Activated CD4-positive, alpha-beta memory T cell treated with anti-CD3 and anti-CD28 coated beads for 36 hours (primary cell): ENCODE measurements at places on chromosomes 11 and 22. TPM values are rescaled to one million over a fixed set of nuclear protein-coding genes. Genes with fewer than 3 reads are reported as not detected.
A peak's percentile ranks its signal among the peaks of the same experiment; 100 is the strongest.

KLHL35 gene
- total RNA-seq: 0.12 TPM

SGSM1 gene
- 0.29 TPM for total RNA-seq

CST6 gene
- total RNA-seq: not detected

SLCO2B1 gene
- not detected for total RNA-seq

DRD2 gene
- total RNA-seq: not detected

PYGM gene
- 0.94 TPM for total RNA-seq

RBM14 gene
- 114 TPM for total RNA-seq

DNA sequence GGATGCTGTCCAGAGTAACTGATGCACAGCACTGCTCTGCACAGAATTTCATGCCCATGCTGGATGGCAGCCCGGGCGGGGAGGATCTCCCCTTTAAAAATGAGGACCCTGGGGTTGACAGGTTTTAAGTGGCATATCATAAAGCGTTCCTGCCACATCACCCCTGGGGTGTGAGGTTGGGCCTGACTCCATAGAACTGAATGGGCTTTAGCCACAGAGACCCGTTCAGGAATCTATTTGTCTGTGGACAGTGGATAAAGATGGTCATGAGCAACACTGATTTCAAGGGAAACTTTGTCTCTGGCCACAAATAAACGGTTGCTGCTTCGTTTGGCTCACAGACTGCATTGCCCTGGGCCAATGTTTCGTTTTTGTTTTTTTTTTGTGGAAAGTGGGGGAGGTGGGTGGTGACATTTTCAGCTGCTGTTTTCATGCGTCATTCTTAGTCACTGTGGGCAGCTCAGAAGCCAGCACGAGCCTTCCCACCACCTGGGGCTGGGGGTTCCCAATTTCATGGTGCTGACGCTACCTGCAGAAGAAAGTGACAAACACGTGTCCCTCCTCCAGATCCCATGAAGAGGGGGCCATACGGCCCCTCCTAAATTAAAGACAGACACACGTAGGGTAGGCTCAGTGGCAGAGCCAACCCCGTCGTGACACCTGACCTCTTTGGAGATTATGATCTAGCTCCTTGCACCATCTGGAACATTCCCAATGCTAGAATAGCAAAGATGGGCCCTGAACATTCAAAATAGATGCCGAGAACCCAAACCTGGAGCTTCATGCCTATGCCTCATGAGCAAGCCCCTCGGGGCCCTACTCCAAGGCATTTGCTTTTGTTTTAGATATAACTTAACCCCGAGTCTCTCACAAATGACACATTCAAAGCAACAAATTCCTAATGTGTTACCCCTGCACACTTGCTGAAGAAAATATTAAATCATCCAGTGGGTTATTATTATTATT lies 54.8 kb upstream of the PHF21B start:
- peak overlapping the region; percentile 24 for H3K27ac ChIP-seq
- H3K4me1 ChIP-seq: peaks cover 16% of the 10 kb centered on the region
- H3K36me3 ChIP-seq: no peaks in the 10 kb centered on the region
- peak; percentile 85 for DNase-seq
- H3K27me3 ChIP-seq: peaks cover 13% of the 10 kb centered on the region
- H3K4me3 ChIP-seq: no peak overlapping the region

DNA sequence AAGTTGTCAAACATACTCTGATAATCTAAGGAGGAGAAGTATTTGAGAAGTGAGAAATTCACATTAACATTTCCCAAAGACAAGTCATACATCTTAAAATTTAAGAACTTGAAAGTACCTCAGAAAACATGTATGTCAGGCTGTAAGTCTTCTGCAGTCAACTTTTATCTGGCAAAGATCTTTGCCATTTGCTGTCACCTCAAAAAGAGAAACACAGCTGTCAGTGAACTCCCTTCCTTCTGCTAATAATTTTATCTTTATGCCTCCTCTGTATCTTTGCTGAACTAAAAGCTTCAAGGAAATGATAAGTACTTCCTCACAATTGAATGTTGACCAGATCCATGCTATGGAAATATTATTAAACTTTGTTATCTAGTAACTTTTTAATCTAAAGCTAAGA lies 18.7 kb downstream of the TTC17 start:
- peaks cover 17% of the 10 kb centered on the region for H3K4me1 ChIP-seq
- H3K36me3 ChIP-seq: peaks cover 15% of the 10 kb centered on the region
- H3K27me3 ChIP-seq: no peaks in the 10 kb centered on the region
- DNase-seq: no peak

GRCh38 chr11:123386796-123387510 lies 43.1 kb upstream of the GRAMD1B start:
- H3K4me3 ChIP-seq: no peak overlapping the region
- H3K4me1 ChIP-seq: peaks cover 4% of the 10 kb centered on the region
- DNase-seq: no peak
- H3K36me3 ChIP-seq: no peaks in the 10 kb centered on the region

- no peak overlapping the region for H3K27ac ChIP-seq
- H3K36me3 ChIP-seq: no peaks in the 10 kb centered on the region
- DNase-seq: no peak
- H3K27me3 ChIP-seq: peaks cover 9% of the 10 kb centered on the region
- no peaks in the 10 kb centered on the region for H3K4me1 ChIP-seq
These were observed 49.9 kb upstream of the SEPTIN5 start for GRCh38 chr22:19664406-19664805.

- H3K27me3 ChIP-seq: no peaks in the 10 kb centered on the region
- no peak overlapping the region for H3K27ac ChIP-seq
- no peak for DNase-seq
- H3K36me3 ChIP-seq: peaks cover 4% of the 10 kb centered on the region
These were observed 8.0 kb downstream of the CSTPP1 start for GRCh38 chr11:46944356-46945075.

DNA sequence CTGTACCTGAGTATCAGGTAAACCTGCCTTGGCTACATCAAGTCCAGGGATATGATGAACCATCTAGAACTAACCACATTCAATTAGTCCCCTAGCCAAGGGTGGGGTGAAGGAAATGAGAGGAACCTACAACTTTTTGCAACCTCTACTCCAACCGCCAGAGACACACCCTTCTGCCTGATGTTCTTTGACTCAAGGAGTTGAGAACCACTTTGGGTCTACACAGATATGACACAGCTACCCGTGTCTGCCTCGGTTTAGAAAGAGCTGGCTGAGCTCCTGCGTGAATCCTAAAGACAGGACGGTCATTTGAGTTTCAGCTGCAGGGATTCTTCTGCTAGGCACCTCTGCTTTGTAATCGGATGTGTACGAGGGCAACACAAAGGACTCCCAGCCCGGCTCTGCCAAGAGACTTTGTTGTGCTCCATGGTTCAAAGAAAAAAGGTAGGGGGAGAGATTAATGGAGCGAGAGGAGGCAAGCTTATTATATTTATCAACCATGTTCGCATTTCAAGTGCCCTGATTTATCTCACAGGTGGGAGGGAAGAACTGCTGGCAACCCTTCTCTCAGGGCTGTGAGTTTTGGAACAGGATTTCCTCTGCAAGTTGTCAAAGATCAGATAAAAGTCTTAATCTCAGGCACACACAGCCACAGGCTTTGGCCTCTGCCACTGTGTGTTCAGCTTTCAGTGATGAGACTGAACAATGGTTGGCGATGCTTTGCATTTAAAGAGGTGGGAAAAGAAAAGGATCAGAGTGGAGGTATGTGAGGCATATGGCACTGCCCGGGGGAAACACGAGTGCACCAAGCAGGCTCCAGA lies 35.1 kb downstream of the FLI1 start:
- H3K4me3 ChIP-seq: peak overlapping the region; percentile 33
- peaks cover 5% of the 10 kb centered on the region for H3K36me3 ChIP-seq
- peaks cover 98% of the 10 kb centered on the region for H3K4me1 ChIP-seq
- peak; percentile 43 for DNase-seq

DNA sequence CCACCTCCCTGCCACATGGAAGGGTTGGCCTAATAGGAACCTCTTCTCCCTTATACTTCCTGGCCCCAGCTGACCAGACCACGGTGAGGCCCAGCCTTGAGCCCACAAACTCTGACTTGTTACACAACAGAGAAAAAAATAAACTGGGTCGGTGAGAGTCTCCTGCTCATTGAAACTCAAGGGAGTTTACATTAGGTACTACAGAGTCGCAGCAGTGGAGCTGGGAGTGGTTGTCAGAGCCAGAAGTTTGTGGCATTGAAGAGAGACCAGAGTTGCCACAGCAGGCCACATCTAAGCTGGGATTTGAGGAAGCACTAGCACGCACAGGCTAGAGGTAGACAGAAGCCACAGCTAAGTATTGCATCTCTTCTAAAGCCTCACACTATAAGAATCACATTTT lies 296.2 kb downstream of the DDX10 start:
- H3K4me3 ChIP-seq: no peak overlapping the region
- peaks cover 5% of the 10 kb centered on the region for H3K4me1 ChIP-seq
- H3K27ac ChIP-seq: no peak overlapping the region
- no peaks in the 10 kb centered on the region for H3K27me3 ChIP-seq
- H3K36me3 ChIP-seq: no peaks in the 10 kb centered on the region

- no peak overlapping the region for H3K27ac ChIP-seq
- H3K4me3 ChIP-seq: no peak overlapping the region
These were observed 108.9 kb upstream of the FGF3 start for GRCh38 chr11:69928121-69928520.

DNA sequence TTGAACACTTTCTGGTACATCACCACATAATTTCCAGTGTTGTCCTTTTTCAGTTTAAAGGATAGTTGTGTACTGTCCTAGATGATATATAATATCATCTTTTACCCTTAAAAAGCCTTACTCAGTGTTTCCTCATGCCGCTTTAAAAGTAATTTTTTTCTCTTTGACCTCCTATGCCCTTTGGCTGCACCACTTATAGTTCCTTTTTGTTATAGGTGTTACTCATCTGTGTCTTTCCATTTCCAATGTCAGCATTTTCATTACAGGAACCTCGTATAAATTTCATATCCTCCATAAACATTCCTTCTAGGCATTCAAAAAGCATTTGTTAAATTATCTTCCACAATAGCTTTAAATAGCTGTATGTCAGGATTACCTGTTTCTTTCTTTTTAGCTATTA lies 40.8 kb downstream of the USP47 start:
- H3K36me3 ChIP-seq: peaks cover 38% of the 10 kb centered on the region
- no peaks in the 10 kb centered on the region for H3K27me3 ChIP-seq
- H3K27ac ChIP-seq: no peak overlapping the region
- peaks cover 58% of the 10 kb centered on the region for H3K4me1 ChIP-seq
- no peak overlapping the region for H3K4me3 ChIP-seq
